ENCODE measurements at places on chromosomes 1 and 21.

DNA sequence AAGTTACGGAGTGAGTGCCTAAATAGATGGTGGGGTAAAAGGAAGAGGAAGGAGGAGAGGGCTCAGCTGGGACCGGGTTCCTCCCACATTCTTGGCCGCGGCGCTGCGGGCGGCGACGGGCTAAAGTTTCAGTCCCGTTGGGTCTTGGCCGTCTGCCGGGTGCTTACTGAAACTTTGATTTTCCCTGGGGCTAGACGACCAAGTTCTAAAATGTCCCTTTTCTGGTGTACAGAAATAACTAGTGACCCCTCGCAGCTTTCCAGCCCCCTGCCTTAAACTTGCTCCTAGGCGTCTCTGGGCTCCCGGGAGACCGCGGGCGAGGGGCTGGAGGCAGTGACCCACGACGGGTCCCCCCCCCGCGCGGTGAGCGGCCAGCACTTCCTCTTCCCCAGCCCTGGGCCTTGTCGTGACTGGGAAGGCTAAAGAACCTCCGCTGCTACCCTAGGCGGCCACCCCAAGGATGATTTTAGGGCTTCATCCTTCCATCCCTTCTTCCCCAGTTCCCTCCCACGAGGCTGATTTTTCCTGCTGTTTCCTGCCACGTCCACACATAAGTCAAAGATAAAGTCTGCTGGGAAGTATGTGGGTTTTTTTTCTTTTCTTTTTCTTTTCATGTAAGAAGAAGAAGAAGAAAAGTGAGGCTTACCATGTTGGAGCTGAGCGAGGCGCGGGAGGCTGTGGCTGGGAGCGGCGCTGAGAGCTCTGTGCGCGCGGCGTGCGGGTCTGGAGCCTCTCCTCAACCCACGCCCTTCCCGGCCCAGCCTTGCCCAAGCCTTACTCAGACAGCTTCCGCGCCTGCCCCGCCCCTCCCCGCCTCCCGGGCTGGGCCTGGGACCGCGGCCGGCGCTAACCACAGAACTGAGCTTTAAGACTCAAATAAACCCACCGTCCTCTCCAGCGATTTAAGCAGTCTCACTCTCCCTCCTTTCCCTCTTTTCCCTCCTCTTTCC is at the start of gene S100A11:
Gene S100A11 (minus strand): TSS at position 738 of the 950 bp plus-strand sequence. CDS start 89 bp downstream, at position 649.
- peak; percentile 60 for DNase-seq

DNA sequence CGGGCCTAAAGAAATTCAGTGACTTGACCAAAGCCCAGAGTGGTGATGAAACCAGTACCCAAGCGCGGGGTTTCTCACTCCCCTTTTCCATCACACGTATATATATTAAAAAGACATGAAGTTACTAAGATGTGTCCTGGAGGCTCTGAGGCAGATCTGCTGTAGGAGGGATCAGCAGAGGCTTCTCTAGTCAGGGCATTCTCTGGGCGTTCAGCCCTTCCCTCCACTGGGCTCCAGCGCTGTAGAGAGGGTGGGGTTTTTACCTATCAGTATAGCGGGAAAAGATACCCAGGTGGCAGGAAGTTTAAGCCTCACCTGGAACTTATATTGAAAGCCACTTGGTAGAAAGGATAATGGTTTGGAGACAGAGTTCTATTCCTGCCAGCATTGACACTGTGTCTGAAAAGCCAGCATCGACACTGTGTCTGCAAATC is 862 bp upstream of the PLEKHO1 start:
- DNase-seq: no peak

- DNase-seq: no peak
Observed at GRCh38 chr1:105556266-105556665, 1500.2 kb upstream of the PRMT6 start.

DNA sequence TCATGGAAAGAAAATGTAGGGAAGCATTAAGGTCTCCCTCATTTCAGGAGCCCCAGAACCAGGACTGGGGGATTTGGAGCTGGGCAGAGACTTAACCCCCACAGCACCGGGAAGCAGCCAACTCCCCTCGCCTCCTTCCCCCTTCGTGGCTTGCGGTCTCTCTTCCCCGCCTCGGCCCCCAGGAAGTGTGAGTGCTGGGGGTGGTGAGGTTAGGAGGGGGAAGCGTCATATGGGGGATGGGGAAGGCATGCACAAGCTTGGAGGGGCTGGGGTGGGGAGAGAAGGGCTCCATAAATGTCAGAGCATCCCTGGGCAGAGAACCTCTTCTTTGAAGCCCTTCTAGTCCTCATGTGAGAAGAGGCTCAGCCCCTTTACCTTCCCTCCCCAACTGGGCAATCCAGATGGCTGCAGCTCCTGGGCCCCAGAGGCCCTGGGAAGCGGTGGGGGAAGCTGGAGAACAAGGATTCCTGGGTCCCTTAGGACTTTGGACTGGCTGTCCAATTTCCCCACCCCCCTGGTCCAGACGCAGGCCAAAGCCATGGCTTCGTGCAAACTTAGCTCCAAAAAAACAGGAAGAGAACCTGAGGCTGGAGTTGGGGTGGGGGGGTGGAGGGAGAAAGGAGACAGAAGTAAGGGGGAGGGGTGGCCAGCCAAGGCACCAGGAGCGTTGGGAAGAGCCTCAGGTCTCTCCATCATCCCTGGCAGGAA is 7.8 kb downstream of the ZBTB7B start:
- DNase-seq: no peak

- DNase-seq: no peak
Observed at GRCh38 chr1:165531021-165531420, 12.8 kb upstream of the LRRC52 start.

GRCh38 chr1:229410692-229411433 is 23.0 kb downstream of the ACTA1 start:
- no peak for DNase-seq

- DNase-seq: no peak
Observed at GRCh38 chr1:157124855-157125254, 13.3 kb downstream of the ETV3 start.

DNA sequence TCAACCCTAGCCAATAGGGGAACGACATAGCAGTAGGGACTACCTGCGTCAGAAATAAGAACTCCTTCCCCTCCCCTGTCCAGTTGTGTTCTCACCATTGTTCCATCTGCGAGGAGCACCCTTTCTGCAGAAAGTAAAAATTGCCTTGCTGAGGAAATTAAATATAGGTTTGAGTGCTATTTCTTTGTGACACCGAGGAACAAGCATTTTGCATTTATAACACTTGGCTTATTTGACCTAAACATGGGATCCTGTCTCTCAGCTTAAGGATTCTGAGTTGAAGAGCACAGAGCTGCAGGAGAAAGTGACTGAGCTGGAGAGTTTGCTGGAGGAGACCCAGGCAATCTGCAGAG is 10.7 kb upstream of the SH3BGRL3 start:
- no peak for DNase-seq

DNA sequence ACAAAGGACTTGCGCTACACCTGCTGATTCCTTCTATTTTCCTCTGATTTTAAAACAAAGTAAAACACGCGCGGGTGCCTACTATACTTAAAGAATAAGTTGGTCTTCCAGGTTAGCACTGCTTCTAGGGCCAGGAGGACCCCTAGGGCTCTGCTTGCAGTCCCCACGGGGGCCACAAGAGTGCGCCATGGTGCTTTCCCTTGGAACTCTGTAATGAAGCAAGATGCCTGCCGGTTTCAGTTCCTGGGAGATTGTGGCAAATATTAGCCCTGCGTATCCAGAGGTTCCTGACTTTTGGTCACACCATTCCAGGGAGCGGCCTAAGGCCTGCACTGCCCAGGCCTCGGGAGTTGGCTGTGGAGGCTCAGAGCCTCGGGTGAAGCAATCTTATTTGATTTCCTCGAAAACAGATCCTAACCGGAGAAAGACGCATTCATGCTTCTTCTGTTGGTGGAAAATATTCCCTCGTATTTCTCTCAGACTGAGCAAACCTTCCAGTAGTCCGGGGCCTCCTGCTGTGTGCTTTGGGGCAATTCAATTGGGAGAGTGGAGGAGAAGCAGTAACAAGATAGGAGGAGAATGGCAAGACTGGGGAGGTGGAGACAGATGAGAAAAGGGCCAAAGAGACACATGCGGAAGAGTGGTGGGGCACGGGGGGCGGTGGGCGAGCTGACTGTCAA is 25.3 kb downstream of the ADAM30 start:
- DNase-seq: peak; percentile 44

DNA sequence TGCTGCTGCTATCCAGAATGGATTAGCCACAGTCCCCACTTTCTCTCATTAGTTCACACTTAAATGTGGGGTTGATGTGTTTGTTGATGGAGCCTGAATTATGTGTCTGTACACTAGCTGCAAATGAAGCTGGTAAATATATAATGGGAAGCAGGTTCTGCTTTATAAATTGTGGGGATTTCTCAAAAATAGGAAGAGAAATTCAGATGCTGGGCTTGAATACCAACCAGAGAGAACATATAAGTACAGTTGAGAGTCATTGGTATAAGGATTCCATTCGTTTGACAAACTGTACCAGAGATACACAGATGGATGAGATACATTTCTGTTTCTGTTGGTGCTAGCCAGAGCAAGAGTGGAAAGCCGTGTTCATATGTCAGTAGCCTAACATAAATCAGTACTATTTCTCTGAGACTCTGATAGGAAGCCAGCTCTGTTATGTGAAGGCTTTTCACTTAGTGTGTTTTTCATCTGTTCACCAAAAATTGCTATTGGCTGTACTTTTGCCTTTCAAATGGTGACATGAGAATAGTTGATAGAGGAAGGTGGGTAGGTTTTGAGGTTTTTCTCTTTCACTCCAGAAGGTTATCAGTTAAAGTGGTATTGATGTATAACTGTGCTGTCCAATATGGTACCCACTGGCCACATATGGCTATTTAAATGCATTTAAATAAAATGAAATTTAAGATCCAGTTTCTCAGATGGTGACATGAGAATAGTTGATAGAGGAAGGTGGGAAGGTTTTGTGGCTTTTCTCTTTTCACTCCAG is 15.6 kb downstream of the SMG7 start:
- no peak for DNase-seq

GRCh38 chr21:33196941-33197374 is 32.8 kb upstream of the IFNAR2 start:
- DNase-seq: peak; percentile 62

GRCh38 chr1:47186267-47187185 is 3.3 kb downstream of the PDZK1IP1 start:
- DNase-seq: no peak

DNA sequence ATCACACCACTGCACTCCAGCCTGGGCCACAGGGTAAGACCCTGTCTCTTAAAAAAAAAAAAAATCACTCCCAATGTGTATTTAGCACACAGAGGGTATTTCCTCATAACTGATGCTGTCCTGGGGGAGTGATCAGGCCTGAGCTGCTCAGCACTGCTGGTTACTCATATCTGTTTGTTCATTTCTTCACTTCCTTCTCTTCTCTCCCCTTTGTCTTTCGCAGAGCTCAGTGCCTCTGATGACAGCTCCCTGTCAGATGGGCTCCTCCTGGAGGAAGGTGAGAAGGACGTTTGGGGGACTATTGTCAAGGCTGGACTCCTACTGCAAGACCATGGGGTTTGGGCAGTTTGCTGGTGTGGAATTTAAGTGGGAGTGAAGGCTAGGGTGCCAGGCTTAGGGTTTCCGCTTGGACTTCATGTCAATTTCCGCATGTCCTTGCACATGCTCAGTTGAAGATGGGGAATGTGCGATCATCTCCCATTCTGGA is 13.0 kb downstream of the INAVA start:
- no peak for DNase-seq

- no peak for DNase-seq
Observed at GRCh38 chr21:46089285-46089684, 8.6 kb upstream of the COL6A2 start.

DNA sequence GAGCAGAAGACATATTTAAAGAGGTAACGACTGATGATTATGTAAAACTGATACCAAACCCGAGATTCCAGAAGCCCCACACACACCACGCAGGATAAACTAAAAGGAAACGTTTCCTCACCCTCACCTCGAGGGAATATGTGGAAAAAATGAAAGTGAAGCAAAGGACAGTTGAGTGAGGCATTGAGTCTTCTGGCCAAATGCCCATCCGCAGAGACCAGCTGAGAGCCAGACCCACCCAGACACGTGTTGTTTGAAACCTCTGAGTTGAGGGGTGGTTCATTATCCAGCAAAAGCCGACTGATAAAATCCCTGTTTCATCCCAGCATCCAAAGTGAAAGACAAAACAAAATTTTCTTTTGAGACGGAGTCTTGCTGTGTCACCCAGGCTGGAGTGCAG is 29.6 kb upstream of the PCBP3 start:
- no peak for DNase-seq

DNA sequence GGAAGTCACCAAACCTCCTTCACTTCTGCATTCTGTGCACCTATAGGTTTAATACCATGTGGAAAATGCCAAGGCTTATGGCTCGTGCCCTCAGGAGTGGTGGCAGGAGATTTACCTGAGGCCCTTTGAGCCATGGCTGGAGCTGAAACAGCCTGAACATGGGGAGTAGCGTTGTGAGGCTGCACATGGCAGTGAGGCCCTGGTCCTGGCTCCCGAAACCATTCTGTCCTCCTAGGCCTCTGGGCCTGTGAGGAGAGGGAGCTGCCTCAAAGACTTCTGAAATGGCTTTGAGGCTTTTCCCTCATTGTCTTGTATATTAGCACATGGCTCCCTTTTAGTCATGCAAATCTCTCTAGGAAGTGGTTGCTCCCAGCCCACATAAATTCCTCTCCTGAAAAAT is 20.6 kb downstream of the PTGFR start:
- no peak for DNase-seq

- DNase-seq: no peak
Observed at GRCh38 chr1:179935909-179936496, 18.6 kb upstream of the CEP350 start.

DNA sequence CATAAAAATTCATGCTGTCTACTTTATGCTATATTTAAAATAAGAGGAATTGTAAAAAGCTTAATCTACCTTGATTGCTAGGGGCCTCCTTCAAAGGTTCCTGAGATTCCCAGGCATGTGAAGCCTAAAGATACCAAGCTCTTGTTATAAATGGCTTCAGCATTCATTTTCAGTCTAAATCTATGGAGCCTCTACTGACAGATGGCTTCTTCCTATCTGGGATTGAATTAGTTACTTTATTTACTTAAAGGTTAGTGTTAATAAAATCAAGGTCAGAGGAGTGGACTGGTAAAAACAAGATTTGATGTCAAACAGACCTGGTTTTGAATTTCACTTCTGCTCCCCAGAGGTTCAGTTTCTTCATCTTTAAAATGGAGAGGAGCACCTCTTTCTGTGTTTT is 93.7 kb downstream of the TNNI3K start:
- DNase-seq: no peak

DNA sequence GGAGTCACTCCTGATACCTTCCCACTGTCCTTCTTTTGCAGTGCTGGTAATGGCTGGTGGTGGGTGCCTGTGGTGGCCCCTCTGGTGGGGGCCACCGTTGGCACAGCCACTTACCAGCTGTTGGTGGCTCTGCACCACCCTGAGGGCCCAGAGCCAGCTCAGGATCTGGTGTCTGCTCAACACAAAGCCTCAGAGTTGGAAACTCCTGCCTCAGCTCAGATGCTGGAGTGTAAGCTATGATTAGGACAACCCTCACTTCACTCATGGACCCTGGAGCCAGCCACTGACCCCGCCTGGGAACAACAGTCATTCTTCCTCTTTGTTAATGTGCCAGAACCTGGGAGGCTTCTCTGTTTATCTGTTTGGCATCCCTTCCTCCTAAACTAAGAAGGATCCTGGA is 1.1 kb upstream of the ATP8B2 start:
- DNase-seq: no peak

- DNase-seq: no peak
Observed at GRCh38 chr1:197510691-197511378, 242.8 kb downstream of the CRB1 start.

- no peak for DNase-seq
Observed at GRCh38 chr1:49298304-49298703, 521.6 kb upstream of the BEND5 start.

- no peak for DNase-seq
Observed at GRCh38 chr1:22826604-22827580, 116.3 kb downstream of the EPHB2 start.
